Thyroid gland (tissue), 4 donors: ENCODE measurements at places on chromosomes 4 and X. TPM values are rescaled to one million over a fixed set of nuclear protein-coding genes. Genes with fewer than 3 reads are reported as not detected.
A peak's percentile ranks its signal among the peaks of the same experiment; 100 is the strongest.

Gene SEC31A
- 278 TPM for total RNA-seq

Gene LDOC1
- total RNA-seq = 23.2 TPM

Gene CCDC120
- total RNA-seq = 6.0 TPM

Gene TASL
- 0.81 TPM for total RNA-seq

Gene IL2RG
- 2.1 TPM for total RNA-seq

Gene ARFIP1
- 39.4 TPM for total RNA-seq

Gene SRD5A3
- 12.0 TPM for total RNA-seq

Gene ARSJ
- total RNA-seq = 2.3 TPM

GRCh38 chrX:96407072-96407471 is 277.6 kb upstream of the DIAPH2 start:
- H3K36me3 ChIP-seq = no peaks in the 10 kb centered on the region
- peak; percentile 49 for DNase-seq
- H3K4me1 ChIP-seq = no peaks in the 10 kb centered on the region
- H3K4me3 ChIP-seq = no peak overlapping the region
- H3K27ac ChIP-seq = no peak overlapping the region

DNA sequence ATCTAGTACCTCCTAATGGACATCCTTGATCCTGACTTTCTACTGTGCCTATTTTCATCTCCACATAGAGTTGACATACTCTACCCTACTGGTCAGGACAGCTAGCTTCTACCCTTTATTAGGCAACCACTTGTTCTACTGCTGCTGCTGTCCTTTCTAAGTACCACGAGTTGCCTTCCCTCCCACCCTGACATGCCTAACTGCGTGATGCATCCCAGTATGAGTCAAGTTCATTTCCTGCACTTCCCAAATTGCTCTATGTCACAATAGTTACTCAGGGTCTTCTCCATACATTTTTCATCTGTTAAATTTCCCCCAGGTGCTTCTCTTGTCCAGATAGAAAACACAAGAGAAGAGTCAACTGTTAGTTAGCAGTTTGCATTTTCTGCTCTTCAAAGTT is 133.4 kb downstream of the TBC1D19 start:
- no peaks in the 10 kb centered on the region for H3K4me1 ChIP-seq
- H3K36me3 ChIP-seq = no peaks in the 10 kb centered on the region
- no peak overlapping the region for H3K27ac ChIP-seq
- H3K4me3 ChIP-seq = no peak overlapping the region
- H3K27me3 ChIP-seq = no peaks in the 10 kb centered on the region

DNA sequence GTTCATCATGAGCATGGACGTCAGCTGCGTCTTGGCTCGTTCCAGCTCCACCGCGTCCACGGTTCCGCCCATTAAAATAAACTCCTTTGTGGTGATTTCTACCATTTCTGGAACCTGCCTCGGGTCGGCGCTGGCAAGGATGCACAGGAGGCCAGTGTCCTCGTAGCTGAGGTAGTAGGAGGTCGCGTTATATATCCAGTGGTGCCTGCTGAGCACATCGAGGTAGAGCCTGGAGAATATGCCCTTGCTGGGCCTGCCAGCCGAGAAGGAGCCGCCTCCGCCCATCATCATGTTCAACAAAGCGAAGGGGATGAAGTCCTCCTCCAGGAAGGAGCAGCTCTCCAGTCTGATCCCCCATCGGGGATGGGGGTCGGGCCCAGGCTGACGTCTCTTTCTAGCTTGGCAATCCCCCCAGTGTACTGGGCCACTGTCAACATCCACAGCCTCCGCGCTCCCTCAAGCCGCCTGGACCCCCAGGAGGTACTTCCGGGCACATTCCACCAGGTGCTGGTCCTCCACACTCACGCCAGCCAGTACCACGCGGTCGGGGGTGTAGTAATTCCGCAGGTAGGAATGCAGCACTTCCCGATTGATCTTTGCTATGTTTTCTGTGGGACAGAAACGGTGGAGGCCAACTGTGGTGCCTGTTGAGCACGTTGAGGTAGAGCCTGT is 120.9 kb upstream of the GRID2 start:
- DNase-seq = no peak
- no peaks in the 10 kb centered on the region for H3K36me3 ChIP-seq
- no peaks in the 10 kb centered on the region for H3K27me3 ChIP-seq
- no peak overlapping the region for H3K27ac ChIP-seq
- no peaks in the 10 kb centered on the region for H3K4me1 ChIP-seq

DNA sequence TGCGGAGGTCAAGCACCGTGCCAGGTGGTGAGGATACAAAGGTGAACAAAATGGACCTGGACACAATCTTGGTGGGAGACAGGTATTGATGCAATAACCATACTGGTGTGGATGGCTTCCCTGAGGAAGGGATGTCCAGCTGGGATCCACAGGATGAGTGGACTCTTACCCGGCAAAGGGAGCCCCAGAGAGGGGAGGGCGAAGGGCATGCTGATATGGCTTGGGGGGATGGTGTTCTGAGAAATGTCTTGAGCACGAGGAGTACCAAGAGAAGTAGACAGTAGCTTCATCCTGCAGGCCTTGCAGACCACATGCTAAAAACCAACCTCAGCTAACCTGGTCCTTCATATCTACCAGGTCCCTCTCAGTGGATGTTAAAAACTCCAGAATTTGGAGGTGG is 220.8 kb downstream of the NWD2 start:
- H3K27ac ChIP-seq = no peak overlapping the region
- H3K27me3 ChIP-seq = no peaks in the 10 kb centered on the region

DNA sequence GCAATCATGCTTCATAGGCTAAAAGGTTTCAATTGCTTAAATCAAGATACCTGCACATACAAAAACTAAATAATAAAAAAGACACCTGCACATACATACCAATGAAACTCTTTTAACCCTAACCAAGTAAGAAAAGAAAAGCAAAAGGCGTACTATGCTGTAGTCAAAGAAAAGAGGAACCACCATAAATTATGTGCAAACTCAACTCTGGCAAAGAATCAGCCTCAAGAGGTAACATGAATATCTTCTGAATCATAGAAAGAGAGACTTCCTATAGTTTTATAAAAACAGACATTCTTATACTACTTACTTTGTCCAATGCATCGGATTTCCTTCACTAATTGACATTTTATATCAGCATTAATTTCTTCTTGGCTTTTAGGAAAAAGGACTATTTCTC is 29.3 kb downstream of the MMGT1 start:
- H3K27ac ChIP-seq = no peak overlapping the region
- no peaks in the 10 kb centered on the region for H3K4me1 ChIP-seq
- DNase-seq = no peak
- no peaks in the 10 kb centered on the region for H3K27me3 ChIP-seq
- no peak overlapping the region for H3K4me3 ChIP-seq

DNA sequence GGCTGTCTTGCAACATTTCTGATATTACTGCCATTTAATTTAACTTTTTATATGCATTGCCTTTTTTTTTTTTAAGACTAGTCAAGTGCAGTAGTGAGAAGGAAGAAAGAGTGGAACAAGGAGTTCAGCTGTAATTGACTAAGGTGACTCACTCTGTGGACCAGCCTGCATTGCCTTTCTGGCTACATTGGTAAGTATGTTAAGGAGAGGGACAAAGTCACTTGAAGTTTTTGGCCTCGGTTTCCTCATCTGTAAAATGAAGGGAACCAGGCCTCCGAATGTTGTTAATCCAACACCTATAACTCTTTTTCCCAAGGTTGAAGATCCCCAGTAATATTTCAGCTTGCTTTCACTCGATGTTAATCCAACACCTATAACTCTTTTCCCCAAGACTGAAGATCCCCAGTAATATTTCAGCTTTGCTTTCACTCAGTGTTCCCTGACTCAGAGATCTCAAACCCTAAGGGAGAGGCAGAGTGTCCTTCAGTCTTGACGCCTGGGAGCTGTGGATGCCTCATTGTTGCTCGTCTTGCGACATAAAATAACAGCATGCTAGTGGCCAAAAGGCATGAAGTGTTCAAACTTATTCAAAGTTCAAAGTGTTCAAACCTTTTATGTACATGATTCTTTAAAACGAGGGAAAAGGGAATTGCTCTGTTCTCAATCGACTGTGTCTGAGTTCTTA is 102.0 kb downstream of the SORBS2 start:
- no peak overlapping the region for H3K4me3 ChIP-seq
- peak overlapping the region; percentile 57 for H3K27ac ChIP-seq
- no peaks in the 10 kb centered on the region for H3K27me3 ChIP-seq
- peaks cover 14% of the 10 kb centered on the region for H3K4me1 ChIP-seq
- no peaks in the 10 kb centered on the region for H3K36me3 ChIP-seq

DNA sequence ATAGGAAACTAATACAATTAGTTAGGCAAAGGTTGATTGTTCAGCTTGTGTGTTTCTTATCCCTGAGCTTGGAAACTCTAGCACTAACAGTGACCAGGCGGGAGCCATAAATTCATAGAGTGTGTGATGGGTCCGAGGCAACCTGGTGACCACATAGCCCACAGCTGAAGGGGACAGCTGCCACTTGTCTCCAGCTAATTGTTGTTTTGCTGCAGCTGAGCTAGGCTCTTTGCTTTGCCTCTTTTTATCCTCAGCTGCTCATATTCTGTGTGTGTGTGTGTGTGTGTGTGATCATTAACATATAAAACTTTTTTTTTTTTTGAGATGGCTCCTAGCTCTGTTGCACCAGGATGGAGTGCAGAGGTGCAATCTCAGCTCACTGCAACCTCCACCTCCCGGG is 53.2 kb downstream of the DOCK11 start:
- no peaks in the 10 kb centered on the region for H3K36me3 ChIP-seq
- no peak for DNase-seq
- no peaks in the 10 kb centered on the region for H3K27me3 ChIP-seq
- no peak overlapping the region for H3K4me3 ChIP-seq

DNA sequence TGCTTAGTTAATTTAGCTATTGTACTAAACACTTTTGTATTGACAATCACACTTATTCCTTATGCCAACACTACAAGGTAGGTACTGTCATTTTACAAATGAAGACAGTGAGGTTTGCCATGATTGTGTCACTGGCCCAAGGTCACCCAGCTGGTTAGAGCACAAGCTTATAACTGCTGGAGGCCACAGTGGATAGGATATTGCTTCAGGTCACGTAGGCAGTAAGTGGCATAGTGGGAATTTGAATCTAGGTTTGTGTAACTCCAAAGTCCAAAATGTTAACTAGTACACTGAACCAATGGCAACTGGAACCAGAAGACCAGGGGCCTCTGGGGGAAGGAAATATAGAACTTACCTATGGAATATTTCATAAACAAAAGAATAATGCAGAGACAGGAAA is 21.1 kb upstream of the PITX2 start:
- no peaks in the 10 kb centered on the region for H3K36me3 ChIP-seq
- DNase-seq = no peak
- no peak overlapping the region for H3K4me3 ChIP-seq
- no peak overlapping the region for H3K27ac ChIP-seq
- peaks cover 20% of the 10 kb centered on the region for H3K27me3 ChIP-seq
- no peaks in the 10 kb centered on the region for H3K4me1 ChIP-seq

DNA sequence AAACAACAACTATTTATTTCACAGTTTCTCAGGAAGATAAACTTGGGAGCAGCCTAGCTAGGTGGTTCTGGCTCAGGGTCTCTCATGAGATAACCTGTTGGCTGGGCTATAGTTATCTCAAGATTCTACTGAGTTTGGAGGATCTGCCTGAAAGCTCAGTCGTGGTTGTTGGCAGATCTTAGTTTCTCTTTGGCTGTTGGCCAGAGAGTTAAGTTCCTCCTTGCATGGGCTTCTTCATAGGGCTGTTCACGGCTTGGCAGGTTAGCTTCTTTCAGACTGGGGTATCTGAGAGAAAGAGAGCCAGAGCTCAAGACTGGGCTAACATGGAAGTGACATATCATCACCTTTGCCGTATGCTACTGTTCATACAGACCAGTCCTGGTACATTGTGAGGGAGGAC is 28.7 kb downstream of the SEC24B start:
- H3K4me1 ChIP-seq = no peaks in the 10 kb centered on the region
- H3K4me3 ChIP-seq = no peak overlapping the region

- H3K36me3 ChIP-seq = no peaks in the 10 kb centered on the region
- H3K4me3 ChIP-seq = no peak overlapping the region
- H3K27me3 ChIP-seq = no peaks in the 10 kb centered on the region
- no peak for DNase-seq
Measured at GRCh38 chrX:19202171-19202570, 79.9 kb upstream of the ADGRG2 start.

DNA sequence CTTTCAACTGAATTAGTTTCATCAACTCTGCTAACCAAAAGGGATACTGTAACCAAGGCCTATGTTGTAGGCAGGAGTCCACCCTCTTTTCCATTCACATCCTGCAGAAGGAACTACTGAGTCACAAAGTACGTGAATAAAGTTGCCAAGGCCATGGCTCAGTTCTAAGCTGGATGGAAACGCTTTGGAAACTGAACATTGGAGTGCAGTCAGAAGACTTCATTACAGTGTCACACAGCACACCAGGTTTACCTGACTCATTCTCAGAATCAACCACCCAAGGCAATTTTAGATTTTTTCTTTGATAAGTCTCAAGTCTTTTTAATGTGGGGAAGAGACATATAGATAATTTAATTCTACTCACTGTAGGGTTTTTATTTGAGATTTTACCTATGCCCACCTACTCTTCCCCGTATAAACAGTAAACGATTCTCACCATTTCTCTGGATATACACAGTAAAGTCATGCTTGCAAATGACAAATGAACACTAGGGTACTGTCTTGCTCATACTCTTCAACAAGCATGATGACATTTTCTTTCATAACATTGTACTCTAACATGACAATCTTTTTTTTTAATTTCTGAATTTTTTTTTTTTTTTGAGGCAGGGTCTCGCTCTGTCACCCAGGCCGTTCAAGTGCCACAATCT is 58.9 kb upstream of the RBM47 start:
- no peak overlapping the region for H3K27ac ChIP-seq
- no peaks in the 10 kb centered on the region for H3K4me1 ChIP-seq
- H3K27me3 ChIP-seq = no peaks in the 10 kb centered on the region
- DNase-seq = no peak
- no peak overlapping the region for H3K4me3 ChIP-seq

- peaks cover 23% of the 10 kb centered on the region for H3K4me1 ChIP-seq
- no peak overlapping the region for H3K27ac ChIP-seq
- H3K36me3 ChIP-seq = no peaks in the 10 kb centered on the region
- H3K27me3 ChIP-seq = no peaks in the 10 kb centered on the region
- DNase-seq = no peak
Measured at GRCh38 chr4:54066718-54067129, 2.3 kb upstream of the CHIC2 start.
